IMR-90 (cell line): ENCODE measurements at places on chromosomes 5 and 9. TPM values are rescaled to one million over a fixed set of nuclear protein-coding genes. Genes with fewer than 3 reads are reported as not detected.

GRCh38 chr9:122389799-122390481, 19.1 kb downstream of the PTGS1 start:
- no peak for DNase-seq

DNA sequence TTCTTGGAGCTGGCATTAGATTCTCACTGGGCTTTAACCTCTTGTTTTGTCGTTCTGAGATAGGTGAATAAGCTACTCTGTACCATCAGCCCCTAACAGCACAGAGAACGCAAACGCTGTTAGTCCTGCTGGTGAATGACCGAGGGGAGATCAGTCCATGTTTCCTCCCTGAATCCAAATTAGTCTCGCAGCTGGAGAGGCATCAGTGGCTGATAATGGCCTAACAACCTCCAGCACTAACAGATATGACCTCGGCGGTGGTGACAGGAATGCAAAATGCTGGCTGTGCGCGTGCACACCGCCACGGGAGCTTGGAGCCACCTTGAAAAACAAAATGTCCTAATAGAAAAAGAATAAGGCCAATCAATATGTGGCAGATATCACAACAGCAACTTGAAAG, 77.6 kb upstream of the IRX1 start:
- DNase-seq: no peak

GRCh38 chr5:80668016-80668969, 13.5 kb upstream of the DHFR start:
- DNase-seq: no peak

DNA sequence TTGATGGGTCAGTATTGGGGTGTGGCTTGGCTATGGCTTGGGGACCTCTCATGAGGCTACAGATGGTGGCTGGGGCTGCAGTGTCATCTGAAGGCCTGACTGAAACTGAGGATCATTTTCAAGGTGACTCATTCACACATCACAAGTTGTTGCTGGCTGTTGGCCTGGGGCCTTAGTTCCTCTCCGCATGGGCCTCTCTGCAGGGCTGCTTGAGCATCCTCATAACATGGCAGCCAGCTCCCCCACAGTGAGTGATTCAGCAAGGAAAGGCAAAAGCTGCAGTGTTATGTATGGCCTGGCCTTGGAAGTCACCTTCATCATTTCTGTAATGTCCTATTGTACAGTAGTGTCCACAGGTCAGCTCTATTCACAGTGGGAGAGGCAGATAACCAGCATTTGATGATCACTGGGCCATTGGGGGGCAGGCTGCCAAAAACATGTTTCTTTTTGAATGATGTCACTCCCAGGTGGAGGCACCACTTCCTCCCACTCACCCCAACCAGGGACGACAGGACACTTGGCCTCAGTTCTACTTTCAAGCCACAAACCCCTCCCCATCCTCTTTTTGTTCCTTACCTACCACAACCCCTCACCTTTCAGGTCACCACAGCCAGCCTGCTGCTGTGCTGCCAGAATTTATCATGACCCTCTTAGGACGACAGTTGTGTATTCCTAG, 14.4 kb downstream of the FGD3 start:
- no peak for DNase-seq

The S1PR3 gene
- 28.7 and 31.1 TPM in 2 replicates for total RNA-seq

The GHR gene
- 1.1 TPM in 2 replicates for total RNA-seq

The SPATA31C1 gene
- total RNA-seq: not detected in 2 replicates

The ACTBL2 gene
- 1.6 and 1.7 TPM in 2 replicates for total RNA-seq
